Astrocyte of the spinal cord (primary cell): ENCODE measurements at places on chromosomes 13 and 19.
A peak's percentile ranks its signal among the peaks of the same experiment; 100 is the strongest.

- DNase-seq = no peak
Observed at GRCh38 chr19:19179548-19180441, 9.7 kb upstream of the MEF2B start.

DNA sequence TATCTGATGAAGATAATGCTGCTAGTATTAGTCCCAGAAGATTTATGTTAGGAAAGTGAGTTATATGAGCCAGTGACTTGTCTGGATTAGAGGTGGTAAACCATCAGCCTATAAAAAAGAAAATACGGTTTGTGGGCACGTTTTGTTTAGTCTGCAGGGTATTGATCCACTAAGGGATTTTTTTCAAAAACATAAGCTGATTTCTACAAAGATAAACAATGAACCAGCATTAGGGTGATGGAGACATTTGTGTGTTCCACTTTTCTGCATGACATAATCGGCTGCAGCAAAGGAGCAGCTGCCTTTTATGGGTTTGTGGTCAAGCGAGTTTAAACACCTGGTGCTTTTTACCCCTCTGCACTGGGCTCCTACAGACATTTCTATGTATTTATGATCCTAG is 836.4 kb upstream of the GPC6 start:
- no peak for DNase-seq

DNA sequence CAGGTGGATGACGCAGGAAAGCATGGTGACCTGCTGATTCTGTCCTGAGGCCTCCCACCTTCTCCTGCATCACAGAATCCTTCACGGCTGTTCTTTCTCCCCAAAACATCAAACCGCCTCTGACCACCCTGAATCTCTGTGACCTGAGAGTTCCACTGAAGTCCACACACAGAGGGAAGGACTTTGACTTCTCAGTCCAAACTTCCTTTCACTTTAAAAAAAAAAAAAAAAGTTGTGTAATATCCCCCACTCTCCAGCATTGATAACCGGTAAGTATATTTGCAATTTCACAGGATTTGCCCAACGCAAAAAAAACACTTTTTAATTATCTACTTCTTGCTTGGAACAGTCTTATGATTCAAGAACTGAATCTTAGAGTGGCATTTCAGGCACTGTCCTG is 259.5 kb upstream of the IRS2 start:
- no peak for DNase-seq

DNA sequence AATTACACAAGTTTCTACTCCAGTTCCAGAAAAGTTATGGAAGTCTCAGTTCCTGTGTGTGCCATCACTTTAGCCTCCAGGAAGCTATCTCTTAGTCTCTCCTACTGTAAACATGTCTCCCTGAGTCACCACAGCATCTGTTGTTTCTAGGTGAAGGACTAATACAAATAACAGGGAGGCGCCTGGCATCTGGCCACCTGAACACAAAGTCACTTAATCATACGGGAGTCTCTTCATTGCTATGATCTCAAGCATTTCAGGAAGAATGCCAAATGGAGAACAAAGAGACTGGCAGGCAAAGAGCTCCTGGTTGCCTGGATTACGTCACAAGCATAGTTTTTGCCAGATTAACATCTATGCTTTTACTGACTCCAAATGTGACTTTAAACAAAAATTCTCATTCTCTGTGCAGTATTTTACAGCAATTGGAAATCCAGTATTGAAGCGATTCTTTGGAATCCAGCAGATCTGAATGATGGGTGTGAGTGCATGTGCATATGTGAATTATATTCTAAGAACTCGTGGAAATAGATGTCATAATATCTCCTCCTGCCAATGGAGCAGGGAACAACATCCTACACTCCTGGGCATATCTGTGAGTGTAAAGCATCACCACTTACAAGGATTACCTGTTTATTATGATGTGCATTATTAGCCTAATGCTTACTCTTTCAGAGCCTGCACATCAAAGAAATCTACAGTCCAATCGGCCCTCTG is 572.8 kb downstream of the PCDH9 start:
- DNase-seq = peak; percentile 98

DNA sequence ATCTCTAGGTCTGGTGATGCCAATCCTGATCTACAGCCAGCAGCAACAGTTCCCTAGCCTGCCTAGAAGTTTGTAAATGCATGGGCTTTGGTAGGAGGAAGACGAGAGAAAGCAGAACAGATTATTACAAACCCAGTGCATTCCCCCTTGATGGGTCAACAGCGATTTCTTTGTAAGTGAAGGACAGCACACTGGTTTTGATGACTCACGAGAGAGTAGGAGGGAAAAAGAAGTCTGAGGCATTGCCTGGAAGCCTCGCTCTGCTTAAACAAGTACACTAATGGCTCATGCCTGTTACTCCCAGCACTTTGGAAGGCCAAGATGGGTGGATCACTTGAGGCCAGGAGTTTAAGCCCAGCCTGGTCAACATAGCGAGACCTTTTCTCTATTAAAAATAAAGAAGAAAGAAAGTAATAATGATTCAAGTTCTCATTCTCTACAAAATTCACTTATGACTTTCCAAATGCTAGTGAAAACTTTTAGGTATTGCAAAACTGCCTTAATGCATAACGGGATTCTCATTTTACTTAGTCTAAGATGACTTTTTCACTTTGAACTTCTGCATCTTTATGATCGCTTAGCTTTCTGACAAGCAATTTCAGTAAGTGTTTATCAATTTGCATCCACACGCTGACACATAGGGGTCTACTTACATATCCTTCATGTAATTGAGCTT is 47.7 kb upstream of the USPL1 start:
- DNase-seq = peak; percentile 96

DNA sequence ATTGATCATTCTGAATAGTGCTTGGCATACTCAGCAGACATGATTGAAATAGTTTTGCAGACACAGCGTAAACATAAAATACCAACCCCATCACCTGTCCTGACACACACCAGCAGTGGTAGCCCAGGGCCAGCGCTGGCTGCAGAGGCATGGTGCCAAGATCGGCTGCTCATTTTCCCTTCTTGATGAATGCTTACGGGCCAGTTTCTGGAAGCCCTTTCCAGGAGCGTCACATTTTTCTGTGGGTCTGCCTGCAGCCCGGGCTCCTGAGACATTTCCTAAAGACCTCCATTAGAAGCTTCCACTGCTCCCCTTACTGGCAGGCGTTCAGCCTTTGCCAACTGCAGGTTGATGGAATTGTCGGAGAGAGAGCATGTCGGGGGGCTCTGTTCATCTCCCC is 48.6 kb downstream of the CHST8 start:
- no peak for DNase-seq

- no peak for DNase-seq
Observed at GRCh38 chr19:46574533-46574932, 26.6 kb upstream of the CALM3 start.

DNA sequence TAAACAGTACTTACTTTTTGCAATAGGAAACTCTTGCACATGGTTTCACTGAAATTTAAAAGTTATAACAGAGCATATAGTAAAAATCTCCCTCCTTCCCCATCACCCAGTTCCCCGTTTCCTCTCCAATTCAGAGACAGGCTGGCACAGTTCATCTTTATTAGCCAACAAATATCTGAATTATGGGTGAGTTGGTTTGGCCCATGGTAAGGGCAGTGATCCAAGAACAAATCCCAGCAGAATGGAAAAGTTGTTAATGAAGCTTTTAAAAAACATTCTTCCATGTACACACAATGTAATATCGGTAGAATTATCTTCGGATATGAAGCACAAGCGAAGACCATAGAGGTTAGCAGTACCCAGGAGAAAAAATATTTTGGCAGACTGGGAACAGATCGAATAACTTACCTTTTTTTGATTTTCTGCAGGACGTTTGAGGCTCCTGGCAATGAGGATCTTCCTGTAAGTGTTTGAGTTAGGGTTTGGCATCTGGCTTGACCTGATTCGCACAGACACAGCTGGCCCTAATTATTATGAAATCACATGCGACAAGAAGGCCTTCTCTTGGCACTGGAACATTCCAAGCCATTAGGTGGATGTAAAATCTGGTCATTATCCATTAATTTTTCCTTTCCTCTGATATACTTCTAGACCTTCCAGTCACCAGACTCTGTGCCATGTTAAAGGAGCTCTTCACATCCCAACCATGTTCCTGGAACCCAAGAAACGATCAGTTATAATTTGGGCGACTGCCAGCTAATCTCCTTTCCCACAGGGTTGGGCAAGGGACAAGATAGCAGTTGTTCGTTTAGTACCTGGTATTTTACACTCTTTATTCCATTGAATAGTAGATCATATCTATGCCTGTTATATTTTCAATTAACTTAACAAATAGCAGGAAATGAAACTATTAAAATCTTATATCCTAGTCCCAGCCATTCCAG is 139.4 kb upstream of the TSC22D1 start:
- DNase-seq = peak; percentile 29

DNA sequence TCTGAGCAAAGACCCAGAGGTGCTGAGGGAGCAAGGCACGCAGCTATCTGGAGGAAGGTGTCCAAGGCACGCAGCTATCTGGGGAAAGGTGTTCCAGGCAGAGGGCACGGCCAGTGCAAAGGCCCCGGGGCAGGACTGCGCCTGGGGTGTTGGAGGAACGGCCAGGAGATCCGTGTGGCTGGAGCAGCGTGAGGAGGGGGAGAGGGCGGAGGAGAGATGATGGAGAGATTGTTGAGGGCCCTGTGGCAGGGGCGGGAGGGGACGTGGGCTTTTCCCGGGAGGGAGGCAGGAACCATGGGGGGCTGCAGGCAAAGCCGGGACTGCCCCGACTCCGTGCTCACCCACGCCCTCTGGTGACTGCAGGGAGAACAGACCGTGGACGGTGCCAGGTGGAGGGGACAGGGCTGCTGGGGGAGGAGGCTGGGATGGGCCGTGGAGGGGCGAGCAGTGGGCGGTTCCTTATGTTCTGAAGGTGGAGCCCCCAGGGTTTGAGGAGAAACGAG is 13.3 kb upstream of the MISP start:
- DNase-seq = no peak
